ENCODE measurements at places on chromosomes 5 and 9.
A peak's percentile ranks its signal among the peaks of the same experiment; 100 is the strongest.

- no peak for DNase-seq
These were observed 11.1 kb downstream of the BARX1 start for GRCh38 chr9:93944011-93944410.

DNA sequence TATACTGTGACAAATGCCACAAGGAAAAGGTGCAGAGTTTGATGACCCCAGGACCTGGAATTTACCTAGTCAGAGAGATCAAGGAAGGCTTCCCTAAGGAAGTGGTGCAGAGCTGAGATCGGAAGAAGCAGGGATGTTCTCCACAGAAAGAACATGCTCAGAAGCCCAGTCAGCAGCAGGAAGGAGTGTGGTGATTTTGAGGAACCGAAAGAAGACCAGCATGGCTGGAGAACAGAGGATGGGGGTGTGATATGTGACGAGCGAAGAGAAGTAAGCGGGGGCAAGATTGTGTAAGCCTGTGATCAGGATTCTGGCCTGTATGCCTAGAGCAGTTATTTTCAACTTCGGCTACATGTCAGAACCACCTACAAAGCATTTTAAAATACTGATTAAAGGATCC is 18.7 kb upstream of the PIK3R1 start:
- DNase-seq, result no peak

DNA sequence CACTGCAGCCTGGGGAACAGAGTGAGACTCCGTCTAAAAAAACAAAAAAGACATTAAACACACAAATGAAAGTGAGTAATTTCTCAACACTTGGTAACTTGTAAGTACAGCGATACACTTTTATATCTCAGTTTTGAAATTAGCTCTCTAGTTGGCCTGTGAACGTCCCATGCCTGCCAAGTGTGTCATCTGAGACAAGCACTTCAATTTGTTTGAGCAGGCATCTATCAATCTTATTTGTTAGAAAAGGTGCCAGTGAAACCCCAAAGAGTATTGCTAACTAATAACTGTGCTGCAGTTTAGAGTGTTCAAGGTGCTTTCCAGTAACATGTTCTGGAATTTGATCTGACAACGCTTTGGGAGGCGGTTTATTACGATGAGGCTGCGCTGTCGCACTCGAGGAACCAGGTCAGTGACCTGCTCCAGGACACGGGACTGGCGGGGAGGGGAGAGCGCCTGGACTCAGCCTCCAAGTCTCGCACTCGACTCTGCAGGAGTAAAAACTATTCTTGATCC is 1.1 kb upstream of the SPIN1 start:
- DNase-seq, result no peak

- no peak for DNase-seq
These were observed 987 bp downstream of the RAB24 start for GRCh38 chr5:177302354-177303110.

GRCh38 chr5:135059000-135059923 is 25.2 kb upstream of the PITX1 start:
- DNase-seq, result no peak

DNA sequence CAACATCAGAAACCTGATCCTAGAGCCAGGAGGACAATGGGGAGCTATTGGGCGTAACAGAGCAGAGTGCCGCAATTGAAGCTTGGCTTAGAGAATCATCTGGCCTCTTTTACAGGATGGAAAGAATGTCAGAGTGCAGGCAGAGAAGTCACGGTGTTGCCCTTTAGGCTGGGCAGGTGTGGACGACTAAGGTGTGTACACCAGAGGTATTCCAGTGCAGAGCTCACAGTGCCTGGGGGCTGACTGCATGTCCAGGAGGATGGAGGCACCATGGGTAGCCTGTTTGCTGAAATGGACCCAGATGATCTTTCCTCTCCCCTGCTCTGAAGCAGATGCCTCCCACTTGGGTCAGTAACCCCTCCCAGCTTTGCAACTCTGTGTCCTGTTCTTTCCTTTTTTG is 48.9 kb upstream of the TBC1D2 start:
- DNase-seq, result no peak

- DNase-seq, result no peak
These were observed 95.3 kb downstream of the RGS3 start for GRCh38 chr9:113558632-113559502.

DNA sequence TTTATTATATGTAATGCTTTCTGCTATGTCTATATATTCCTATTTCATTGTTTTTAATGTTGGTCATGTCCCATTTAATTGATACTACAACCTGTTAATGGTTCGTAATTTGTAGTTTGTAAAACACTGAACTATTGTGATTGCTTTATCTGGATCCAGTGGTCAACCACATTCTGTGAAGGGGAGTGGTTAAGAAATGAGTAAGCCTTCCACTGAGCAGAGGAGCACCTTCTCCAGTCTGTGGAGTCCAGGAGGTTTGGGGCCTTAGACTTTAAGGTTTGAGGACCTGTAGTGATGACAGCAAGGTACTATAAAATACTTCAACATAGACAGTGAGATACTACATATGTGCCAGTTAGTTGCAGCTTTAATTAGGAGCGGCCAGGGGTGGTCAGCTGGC is 67.7 kb upstream of the RAD23B start:
- DNase-seq, result no peak

- DNase-seq, result no peak
These were observed 64.4 kb upstream of the PCAT7 start for GRCh38 chr9:94490465-94490864.

DNA sequence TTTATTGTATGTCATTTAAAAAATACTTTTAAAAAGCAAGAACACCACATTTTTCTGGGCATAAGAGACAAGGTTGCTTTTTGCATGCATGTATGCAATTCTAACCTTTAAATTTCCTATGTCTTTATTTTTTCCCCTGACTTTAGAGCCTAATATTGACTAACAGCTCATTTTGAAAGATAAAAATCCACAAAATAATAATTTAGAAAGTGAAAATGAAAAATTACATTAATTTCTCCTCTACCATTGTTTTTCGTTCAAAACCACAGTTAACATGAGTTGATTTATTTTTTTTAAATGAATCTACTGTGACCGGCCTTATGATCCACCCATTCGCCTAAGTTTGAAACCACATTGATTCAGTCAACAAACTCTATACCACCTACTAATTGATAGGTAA is 137.5 kb upstream of the CDKN2B start:
- DNase-seq, result no peak

DNA sequence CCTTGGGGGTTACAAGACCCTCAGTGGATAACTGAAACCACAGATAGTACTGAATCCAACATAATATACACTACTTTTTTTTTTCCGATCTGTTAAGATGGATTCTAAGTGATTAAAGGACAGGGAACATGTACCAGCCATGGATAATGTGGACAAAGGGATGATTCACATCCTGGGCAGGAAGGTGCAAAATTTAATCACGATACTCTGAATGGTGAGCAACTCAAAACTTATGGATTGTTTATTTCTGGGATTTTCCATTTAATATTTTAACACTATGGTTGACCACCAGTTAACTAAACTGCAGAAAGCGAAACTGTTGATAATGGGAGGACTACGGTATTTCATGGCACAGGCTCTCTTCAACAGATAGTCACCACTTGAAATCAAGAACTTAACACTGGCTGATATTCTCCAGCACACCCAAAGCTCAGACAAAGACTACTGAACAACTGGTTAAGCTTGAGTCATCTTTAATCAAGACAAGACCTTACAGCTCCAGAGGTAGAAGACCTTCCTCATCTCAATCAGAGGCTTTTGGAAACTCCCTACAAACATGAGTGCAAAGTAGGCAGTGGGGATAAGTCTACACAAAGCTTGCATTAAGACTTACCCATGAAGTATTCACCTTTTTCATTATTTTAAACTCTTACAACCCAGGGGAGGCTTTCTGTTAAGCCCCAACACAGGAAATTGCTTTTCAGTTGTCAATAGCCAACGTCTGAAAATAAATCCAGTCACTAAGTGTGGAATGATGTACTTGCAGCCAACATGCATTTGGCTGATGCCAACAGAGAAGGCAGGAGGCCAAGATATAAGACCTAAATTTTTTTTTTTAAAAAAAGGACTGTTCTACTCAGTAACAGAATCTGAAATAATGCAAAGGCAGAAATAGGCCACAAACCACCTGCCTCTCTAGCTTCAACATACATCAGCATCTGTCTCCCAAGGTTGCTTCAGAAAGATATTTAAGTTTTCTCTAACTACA is 78.7 kb downstream of the ELAVL2 start:
- DNase-seq, result no peak

- peak; percentile 61 for DNase-seq
These were observed 16.6 kb upstream of the TGFBI start for GRCh38 chr5:136012041-136012804.

GRCh38 chr9:92098638-92099037 is 16.6 kb downstream of the SPTLC1 start:
- no peak for DNase-seq

- no peak for DNase-seq
These were observed 28.7 kb upstream of the DAP start for GRCh38 chr5:10789726-10790125.

DNA sequence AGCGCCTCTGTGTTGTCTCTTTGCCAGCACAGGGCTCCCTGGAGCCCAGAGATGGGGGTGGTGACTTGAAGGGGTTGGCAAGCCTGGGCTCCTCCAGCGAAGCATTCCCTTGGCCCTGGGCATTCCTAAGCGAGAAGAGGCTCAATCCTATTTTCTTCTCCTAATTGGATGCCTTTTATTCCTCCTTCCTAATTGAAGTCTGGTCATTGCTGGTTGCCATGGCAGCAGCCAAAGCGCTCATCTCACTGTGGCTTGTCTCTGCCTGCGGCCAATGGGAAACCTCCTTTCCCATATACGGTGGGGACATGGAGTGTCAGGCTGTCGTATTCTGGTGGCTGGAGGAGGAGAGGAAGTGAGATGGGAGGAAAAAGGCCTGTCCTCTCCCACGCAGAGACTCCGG is 52.3 kb upstream of the RARS1 start:
- DNase-seq, result no peak

GRCh38 chr5:96146675-96147074 is 185.0 kb upstream of the ELL2 start:
- peak; percentile 56 for DNase-seq

GRCh38 chr9:91555132-91555531 is 131.5 kb upstream of the NFIL3 start:
- no peak for DNase-seq

DNA sequence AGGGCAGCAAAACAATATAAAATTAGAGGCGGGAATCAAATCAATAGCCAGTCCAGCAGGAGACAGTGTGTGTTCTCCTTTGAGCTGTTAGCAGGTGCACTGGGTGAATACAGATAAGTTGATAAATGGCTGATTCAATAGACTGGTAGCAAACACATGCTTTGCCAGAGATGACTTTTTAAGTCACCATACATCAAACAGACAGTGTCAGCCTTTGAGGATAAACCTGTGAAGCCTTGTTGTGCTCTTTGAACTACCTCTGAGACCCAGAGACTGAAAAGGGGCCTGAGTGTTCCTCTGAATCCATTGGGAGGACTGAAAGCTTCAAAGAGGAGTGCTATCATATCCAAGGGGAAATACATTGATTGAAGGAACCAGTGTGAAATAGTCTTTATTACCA is 301.9 kb downstream of the RASEF start:
- DNase-seq, result no peak

DNA sequence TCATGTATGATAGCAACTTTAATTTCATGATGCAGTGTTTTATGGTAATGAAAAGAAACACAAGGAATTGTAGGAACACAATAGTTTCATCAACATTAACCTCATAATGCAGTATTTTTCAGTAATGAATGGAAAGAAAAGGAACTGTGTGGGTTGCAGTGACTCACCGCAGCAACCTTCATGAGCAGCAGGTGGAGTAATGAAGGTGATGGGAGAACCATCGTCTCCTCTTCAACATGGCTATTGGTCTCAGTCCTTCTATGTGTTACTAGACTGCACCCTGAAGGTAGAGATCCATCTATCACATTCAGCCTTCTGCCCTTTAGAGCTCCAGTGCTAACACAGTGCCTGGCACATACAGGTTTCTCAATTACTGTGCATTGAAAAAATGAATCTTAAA is 58.0 kb downstream of the TMEM215 start:
- DNase-seq, result no peak

- DNase-seq, result no peak
These were observed 991.2 kb upstream of the ACO1 start for GRCh38 chr9:31393240-31393639.

- no peak for DNase-seq
These were observed 487.4 kb upstream of the RIOK2 start for GRCh38 chr5:97670447-97670846.

DNA sequence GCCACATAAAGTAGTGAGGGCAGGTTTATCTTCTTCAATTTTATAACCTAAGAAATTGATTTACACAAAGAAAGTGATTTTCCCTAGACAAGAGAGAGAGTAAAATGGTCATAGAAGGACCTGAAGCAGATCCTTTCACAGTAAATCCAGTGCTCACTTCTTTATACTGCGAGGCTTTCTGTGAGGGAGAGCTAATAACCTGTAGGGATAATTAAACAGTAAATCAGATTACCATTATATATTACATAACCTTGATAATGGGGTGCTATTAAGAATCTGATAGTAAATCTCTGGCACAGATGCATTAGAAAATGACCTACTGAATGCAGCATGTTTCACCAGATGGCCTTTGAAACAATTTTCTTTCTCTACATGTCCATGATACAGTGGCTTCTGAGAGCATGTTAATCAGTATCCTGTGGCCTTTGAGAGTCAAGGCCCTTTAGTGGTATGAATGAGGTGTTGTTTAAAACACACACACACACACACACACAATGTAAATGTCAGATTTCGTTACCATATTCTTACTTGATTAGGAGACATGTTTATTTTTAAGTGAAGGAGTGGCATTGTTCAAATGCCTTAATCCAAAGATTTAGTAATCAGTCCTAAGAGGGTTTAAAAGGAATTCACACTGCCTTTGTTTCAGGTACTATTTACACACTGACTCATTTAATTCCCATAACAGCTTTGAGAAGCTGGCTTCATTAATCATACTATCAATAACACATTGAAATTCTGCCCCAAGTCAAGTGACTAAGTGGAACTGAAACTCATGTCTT is 124.7 kb downstream of the ALDH1A1 start:
- DNase-seq, result no peak

- DNase-seq, result no peak
These were observed 7.5 kb upstream of the SLC6A18 start for GRCh38 chr5:1217596-1218206.

DNA sequence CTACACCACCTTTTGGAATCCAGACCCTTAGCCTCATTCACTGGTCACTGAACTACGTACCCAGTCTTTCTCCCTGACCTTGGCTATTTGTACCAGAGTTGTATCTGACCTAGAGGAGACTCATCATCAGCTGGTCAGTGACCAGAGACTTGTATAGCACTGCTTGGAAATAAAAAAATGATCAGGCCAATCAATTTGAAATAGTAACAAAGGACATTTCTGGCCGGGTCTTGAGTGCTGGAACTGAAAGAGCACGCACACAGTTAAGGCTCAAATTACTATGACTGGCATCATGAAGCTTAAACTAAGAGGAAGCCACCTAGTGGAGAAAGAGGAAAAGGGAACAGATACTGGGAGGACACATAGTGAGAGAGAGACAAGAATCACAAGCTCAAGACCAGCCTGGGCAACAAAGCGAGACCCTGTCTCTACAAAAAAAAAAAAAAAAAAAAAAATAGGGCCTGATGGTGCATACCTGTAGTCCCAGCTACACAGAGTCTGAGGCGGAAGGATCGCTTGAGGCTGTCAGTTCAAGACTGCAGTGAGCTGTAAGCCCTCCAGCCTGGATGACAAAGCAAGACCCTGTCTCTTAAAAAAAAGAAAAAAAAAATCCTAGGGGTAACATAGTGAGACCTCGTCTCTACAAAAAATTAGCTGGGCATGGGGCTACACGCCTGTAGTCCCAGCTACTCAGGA is 12.8 kb upstream of the SRP19 start:
- peak; percentile 74 for DNase-seq

All from NCI-H460 (cell line).